Fibroblast of upper back skin (primary cell): ENCODE measurements at places on chromosomes 1 and 21.

DNA sequence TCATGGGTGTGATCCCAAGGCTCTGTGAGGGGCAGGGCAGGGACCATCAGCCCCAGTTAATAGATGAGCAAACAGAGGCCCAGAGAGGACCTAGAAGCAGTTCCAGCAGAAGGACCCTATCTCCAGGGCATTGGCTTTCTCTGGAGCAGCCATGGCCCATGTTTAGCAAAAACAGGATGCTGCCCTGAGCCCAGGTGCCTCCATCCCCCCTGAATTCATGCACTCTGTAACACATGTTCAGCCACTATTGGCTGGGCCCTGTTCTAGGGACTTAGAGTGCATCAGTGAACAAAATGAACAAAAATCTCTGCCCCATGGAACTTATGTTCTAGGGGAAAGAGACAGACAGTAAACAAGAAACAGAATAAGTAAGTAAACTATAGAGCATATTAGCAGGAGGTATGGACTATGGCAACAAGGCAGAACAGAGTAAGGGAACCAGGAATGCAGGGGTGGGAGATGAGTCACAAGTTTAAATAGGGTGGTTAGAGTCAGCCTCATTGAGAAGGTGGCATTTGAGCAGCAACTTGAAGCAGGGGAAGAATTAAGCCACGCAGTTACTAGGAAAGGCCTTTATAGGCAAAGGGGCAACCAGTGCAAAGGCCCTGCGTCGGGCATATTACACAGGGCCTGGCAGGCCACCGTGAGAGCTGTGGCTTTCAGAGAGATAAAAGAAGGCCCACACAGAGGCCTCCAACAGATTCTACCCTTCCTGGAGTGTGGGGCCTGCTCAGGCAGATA lies 185.9 kb upstream of the EDN2 start:
- DNase-seq, result peak; percentile 80

- DNase-seq, result peak; percentile 86
These were observed 66.0 kb downstream of the COL18A1 start for GRCh38 chr21:45470773-45471524.

DNA sequence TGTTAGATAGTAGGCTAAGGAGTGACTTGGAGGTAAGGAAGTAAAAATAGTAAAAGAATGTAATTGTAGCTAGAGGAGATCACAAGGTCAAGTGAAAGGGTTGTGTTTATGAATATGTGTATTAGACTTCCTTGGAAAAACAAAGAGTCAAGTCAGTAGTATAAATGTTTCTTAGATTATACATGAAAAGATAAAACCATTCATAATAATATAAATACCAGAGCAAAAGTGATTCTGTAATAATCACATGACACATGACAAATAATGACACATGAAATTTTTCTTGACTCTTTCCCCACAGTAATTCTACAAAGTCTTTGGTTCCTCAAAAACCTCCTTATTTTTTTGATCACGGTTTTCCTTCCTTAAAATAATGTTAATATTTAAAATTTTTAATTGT lies 56.4 kb downstream of the IVNS1ABP start:
- no peak for DNase-seq

GRCh38 chr1:23732363-23733224 lies 10.7 kb upstream of the ELOA start:
- peak; percentile 40 for DNase-seq

GRCh38 chr1:228009116-228009827 lies 2.5 kb downstream of the WNT3A start:
- DNase-seq, result no peak

DNA sequence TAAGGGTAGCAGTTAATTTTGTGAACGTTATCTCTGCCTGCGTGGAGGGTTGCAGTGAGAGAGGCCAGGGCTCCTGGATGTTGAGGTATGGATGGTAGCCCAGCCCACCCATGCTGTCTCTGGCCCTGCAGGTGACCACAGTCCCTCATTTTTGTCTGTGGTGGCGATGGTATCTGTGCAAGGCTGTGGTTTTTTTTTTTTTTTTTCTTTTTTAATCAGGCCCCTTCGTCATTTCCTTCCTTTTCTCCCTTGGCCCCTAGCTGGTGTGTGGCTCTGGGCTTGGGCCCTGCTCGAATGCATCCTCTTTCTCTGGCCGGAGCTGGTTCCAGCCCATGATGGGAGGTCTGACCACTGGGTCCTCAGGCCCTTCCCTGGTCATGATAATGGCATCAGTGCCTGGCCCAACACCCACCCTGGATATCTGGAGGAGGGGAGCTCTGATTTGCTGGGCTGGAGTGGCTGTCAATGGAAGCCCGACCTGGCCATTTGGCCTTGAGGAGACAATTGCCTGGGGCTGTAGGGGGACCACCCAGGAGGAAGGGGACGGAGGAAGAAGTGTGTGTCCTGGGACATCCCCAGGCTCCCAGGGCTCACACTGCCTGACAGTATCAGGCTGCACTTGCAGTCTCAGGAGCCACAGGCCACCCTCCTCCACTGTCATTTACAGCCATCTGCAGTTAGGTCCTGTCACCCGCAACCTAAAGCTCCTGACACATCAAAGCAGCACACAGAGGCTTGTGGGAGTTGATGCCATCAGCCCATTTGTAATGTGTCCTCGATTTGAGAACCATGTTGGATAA lies 8.1 kb upstream of the RNF187 start:
- no peak for DNase-seq

- DNase-seq, result peak; percentile 55
These were observed 19.0 kb downstream of the MAPKAPK2 start for GRCh38 chr1:206703661-206704060.

DNA sequence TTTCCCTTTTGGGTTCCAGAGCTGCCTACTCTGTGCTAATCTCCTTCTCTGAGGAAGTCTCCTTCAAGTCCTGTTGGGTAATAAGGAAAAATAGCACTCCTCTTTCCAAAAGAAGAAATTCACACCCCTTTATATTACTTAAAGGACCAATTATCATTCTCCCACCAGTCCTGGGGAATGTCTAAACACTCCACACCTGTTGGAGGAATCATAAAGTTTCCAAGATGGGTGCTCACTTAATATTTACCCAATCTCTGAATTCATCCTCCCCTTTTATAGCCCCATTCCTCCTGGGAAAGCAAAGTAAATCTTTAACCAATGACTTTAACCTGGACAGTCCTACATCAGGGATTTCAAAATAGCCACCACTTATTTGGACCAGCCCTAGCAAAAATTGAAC lies 873.1 kb downstream of the KCNT2 start:
- no peak for DNase-seq

DNA sequence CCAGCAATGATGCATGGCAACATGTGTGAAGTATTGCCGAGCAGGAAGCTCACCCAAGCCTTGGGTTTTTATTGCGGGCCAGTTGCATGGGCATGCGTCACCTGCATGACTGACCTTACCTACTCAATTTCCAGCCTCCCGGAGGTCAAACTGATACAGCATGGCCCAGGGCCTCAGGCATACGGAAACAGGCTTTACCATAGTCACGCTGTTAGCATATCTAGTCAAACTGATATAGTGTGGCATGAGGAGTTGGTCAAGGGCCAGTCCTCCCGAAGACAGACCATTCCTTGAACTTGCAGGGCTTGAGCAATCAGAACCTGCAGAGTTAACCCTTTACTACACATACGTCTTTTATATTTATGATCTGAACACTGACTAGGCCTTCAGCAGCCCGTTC lies 6.4 kb upstream of the DUSP12 start:
- DNase-seq, result no peak

- DNase-seq, result peak; percentile 12
These were observed 120.5 kb downstream of the LTN1 start for GRCh38 chr21:28872218-28872617.

- no peak for DNase-seq
These were observed 11.0 kb upstream of the KCNAB2 start for GRCh38 chr1:6034750-6035096.

DNA sequence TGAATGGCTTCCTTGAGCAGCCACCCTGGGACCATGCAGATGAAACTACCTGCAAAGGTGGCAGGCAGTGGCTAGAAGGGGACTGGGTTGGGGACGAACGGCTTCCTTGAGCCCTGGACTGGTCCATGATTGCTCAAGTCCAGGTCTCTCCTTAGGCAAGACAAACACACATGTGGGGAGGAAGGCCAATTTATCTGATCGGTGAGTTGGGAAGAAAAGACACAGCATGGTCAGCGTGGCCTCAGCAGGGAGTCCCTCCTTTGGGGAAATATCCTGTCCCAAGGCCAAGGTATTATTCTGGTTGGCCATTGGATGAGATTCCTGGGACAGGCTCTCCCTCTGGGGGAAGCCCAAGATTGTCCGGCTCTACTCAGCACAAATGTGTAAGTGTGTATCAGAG lies 116.3 kb upstream of the ERG start:
- DNase-seq, result no peak

- no peak for DNase-seq
These were observed 10.1 kb upstream of the FGR start for GRCh38 chr1:27645071-27645415.

DNA sequence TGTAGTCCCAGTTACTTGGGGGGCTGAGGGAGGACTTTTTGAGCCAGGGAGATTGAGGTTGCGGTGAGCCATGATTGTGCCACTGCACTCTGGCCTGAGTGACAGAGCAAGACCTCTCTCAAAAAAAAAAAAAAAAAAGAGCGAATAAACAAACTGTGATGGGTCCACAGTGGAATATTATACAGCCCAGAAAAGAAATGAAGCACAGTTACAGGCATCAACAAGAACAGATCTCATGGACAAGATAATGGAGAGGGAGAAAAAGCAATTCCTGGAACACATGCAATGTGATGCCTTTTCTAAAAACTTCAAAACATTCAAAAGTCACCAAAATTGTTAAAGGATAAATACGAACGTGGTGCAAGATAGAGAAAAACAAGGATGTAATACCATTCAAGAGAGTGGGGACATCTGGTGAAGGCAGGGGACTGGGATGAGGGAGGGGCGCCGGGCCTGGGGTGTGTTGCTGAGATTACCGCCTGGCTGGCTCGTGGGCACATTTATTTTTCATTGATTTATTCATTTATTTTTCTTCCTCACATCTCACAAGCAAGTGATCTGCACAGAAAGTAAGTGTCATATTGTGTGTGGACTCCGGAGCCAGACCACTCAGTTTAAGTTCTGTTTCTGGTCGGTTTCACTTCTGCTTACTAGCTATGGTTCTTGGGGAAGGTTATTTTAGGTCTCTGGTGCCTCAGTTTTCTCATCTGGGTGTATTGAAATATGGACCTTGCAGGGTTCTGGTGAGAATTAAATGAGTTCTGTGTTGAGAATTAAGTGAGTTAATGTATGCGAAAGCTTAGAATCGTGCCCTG lies 30.1 kb downstream of the ABCG1 start:
- DNase-seq, result no peak

DNA sequence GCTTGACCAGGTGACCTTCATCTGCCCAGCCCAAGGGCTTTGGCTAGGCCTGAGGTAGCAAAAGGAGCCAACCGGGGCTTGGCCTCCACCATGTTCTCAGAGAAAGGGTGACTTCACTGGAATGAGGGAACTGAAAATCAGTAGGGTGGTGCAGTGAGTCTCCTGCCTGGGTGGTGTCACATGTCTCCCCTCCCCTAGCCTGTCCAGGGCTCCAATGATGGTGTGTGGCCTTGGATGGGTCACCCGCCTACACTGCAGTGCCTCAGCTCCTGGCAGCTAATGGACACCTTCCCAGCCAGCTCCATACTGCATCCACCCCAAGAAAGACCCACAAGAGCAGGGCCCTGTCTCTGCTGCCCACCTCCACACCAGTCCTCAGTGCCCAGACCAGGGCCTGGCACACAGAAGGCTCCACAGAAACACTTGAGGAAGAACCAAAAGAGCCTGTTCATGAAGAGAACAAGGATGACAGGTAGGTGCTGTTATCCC lies 678.7 kb downstream of the MATN1 start:
- DNase-seq, result no peak

GRCh38 chr1:19074361-19074901 lies 118.0 kb upstream of the IFFO2 start:
- no peak for DNase-seq

GRCh38 chr1:54453509-54453908 lies 47.3 kb upstream of the SSBP3 start:
- no peak for DNase-seq

GRCh38 chr1:115432061-115432460 lies 94.0 kb upstream of the NGF start:
- no peak for DNase-seq

GRCh38 chr1:23273450-23274133 lies 56.3 kb upstream of the HTR1D start:
- peak; percentile 78 for DNase-seq

DNA sequence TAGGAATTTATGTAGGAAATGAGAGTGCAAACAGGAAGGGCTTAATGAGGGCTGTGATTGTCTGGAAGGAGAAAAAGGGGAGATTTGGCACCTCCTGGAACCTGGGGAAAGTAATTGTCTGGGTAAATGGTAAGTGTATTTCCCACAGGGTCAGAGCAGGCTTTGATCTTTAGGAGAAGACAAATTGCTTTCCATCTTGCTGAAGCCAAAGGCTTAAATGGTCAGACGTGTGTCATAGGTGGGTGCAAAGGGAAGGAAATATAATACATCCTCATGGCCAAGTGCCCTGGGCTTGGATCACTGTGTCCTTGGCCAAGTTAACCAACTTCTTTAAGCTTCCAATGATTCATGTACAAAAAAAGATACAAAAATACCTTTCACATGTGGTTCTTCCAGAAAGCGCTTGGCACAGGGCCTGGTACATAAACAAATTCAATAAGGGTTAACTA lies 1.3 kb upstream of the DUSP23 start:
- DNase-seq, result peak; percentile 76

DNA sequence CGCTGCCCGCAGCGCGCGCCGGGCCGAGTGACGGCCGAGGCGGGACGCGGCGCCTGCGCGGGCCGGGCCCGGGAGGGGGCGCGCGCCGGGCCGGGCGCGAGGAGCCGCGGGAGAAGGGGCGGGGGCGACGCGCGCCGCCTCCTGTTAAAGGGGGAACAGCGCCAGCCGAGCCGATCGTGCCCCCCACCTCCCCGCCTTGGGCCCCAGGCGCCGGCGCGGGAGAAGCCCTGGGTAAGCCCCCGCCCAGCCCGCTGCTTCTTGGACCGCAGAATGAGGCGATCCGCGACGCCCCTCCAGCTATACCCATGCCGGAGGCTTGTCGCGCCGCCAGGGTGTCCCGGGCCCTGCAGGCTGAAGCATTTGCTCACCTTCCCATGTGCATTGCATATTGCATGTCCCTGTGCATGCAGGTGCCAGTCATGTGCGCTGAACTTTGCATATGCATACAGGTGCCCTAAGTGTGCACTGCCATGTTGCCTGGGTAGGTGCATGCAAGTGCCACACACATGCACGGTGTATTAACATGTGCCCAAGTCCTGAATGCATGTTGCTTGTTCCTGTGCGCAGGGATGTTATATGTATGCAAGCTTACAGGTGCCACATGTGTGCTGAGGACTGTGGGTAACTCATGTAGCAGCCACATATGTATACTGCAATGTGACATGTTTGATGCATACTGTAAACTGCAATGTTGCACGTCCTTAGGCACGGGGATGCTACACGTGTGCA lies at the start of gene ADGRB2:
Gene ADGRB2, minus strand, starts transcription at position 29 of the 729 bp plus-strand sequence. CDS start 7,119 bp downstream, outside the sequence.
- DNase-seq, result no peak

- peak; percentile 34 for DNase-seq
These were observed 101.3 kb downstream of the IER5 start for GRCh38 chr1:181189691-181190363.

DNA sequence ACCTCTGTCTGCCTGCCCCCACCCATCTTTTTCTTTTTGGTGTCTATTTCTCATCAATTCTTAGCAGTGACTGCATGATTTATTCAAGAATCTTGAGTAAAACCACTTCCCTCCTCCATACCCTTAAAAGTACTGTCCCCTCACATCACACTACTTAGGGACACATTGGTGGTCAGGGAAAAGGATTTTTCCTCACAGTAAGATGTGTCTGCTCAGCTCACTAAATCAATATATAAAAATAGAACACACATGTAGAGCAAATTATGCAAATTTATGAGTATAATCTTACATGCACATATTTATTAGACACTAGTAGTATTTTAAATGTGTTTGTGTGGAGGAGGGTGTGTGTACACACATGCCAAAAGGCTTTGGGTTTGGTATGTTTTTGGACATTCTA lies 202.0 kb downstream of the PBX1 start:
- DNase-seq, result no peak
